ENCODE measurements at places on chromosomes 12 and 14.

DNA sequence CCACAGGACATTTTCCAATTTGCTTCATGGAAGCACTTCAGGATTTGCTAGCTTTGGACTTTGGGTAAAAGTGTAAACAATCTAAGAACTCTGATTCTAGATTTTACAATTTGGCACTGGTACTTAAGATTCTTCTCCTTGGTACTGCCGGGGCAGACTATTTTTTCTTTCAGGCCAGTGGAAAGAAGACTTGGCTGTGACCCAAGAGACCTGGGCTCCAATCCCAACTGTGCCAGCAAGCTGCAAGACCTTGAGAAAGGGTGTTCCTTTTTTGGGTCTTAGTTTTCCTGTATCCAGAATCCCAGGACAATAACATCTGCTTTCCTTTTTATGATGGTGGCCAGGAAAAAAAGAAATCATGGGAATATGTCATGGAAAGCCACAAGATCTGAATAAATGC lies 148.1 kb upstream of the CRY1 start:
- DNase-seq = no peak

- DNase-seq = no peak
Measured at GRCh38 chr12:25730489-25731349, 177.6 kb upstream of the LMNTD1 start.

- DNase-seq = no peak
Measured at GRCh38 chr14:100825713-100826331, at the start of gene MEG3. TSS of gene MEG3 (plus strand) at chr14:100826118.

GRCh38 chr14:103194256-103195045 lies 71.2 kb downstream of the TNFAIP2 start:
- DNase-seq = no peak

DNA sequence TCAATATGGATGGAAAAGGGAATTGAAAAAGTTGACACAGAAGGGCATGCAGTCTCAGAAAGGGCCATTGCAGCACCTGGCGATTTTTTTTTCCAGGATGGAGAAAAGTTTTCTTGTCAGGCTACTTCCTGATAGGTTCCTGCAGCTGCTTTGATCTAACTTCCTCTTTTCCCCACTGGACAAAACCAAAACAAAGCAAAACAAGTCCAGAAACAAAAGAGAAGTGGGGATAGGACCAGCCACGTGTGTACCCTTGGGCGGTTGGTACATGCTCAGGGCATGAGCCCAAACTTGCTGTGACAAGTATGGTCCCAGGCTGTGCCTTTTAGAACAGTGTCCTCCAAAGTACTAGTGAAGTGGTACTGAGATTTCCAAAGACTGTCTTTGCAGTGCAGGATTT lies 89.8 kb downstream of the CHST11 start:
- DNase-seq = no peak

GRCh38 chr12:89340861-89341260 lies 11.4 kb downstream of the DUSP6 start:
- no peak for DNase-seq

DNA sequence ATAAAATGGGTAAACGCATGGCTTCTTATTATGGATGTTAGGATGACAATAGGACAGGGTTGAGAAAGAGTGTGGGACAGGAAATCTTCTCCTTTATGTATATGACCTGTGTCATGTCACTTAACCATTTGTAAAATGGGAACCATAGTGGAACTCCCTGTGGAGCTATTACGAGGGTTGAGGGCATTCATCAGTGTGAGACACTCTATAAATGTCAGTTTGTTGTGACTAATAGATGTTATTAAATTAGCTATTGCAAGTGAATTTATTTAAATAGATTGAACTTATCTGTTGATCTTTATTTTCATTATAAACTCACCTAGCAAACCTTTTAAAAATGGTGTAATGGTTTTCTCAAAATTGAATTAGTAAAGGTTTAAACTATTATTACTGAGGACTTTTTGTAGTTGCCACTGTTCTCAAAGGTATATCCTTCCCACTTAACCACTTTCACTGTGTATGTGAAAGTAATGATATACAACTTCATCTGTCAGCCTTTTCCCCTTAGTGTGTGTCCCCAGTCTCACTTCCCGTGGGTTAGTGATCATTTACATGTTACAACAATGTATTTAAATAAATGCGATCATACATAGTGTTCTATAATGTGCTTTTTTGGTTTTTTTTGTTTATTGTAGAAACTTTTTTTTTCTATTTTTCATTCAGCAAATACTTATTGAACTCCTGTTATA lies 17.1 kb downstream of the HELB start:
- no peak for DNase-seq

GRCh38 chr12:82765971-82766705 lies 79.4 kb downstream of the TMTC2 start:
- DNase-seq = no peak

DNA sequence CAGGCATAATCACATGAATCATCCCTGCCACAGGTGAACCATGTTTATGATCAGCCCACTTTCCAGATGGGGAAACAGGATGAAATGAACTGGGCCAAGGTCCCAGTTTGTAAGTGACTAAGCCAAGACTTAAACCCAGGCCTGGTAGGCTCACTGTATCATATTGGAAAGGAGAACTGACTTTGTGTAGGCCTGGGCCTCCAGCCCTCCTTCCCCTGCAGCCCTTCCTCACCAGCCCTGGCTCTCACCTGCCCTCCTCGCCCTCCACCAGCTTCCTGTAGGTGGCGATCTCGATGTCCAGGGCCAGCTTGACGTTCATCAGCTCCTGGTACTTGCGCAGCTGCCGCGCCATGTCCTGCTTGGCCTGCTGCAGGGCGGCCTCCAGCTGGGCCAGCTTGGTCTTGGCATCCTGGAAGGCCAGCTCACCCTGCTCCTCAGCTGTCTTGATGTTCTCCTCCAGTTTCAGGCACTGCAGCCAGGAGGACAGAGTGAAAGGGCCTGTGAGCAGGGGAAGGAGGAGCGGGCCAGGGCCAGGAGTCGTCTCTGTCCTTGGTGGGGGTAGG lies 19.8 kb downstream of the KRT80 start:
- no peak for DNase-seq

DNA sequence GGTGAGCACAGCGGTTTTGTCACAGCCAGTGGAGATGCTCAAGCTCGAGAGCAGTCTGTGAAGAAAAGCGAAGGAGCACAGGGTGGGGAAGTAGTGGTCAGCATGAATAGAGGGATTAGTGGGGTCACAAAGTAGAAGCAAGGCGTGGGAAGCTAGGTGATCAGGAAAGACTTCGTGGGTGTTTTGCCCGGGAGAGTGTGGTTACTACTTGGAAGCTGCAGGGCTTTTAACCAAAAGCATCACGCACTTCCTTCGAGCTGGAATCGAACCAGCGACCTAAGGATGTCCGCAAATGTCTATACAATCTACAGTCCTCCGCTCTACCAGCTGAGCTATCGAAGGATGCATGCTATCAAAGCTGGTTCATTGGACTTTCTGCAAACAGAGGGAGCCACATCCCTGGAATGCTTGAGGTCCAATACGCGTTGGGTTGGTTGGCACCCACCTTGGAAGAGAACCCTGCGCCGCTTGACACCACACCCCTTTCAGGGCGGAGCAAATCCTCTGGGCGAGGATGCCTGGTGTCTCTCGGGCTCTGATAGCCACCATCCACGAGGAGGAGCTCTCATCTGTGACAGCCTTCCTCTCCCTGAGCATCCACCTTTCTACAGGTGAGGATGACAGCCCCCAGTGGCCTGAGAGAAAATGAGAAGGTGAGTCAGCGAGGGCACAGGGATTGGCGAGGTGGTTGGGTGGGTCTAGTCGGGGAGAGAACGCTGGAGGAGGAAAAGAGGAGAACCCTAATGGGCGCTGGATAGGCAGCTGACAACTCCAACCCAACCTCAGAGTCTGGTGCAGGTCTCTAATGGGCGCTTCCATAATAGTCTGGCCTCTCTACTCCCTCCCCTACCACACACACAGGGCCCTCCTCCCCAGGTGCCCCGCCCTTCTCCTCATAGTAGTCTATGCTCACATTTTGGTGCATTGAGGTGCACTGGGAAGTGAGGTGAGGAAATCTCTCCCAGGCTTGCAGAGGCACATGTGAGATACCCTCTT lies 16.0 kb upstream of the OR6S1 start:
- DNase-seq = no peak

- no peak for DNase-seq
Measured at GRCh38 chr14:50926851-50927386, 17.4 kb downstream of the PYGL start.

DNA sequence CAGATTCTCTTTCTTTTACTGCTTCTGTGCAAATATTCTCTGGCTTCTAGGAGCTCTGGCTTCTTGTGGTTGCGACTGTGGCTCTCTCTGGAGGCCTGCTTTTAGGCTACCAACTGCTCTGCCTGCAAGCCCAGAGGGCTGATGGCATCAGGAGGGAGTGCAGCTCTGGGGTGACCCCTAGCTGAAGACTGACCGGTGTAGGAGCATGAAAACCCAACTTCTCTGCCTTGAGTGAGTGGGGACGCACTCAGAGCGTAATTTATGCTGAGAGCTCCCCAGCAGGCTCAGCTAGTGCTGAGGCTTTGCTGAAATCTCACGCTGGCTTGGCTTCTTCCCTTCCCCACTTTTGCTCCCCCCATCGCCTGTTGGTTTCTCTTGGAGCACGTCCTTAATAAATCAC lies 29.9 kb upstream of the RBM19 start:
- DNase-seq = no peak

GRCh38 chr12:69469854-69470188 lies 367 bp upstream of the FRS2 start:
- DNase-seq = no peak

DNA sequence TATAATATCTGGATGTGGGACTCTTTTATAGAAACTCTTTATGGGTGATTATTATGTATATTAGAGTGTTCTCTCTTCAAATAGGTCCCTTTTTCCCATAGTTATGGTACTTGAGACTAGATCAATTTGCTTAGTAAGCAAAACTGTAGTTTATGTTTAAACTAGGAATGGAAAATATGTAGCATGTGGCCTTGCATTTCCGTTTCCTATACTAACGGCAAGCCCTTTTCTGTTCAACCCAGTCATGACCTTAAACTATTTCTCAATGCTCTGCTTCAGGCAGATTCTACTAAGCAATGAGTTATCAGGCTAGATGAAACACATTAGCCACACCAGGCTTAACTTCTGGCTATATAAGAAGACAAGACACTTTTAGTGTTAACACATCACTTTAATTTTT lies 84.6 kb downstream of the OTOGL start:
- DNase-seq = no peak

GRCh38 chr14:38129705-38130104 lies 78.0 kb upstream of the SSTR1 start:
- DNase-seq = no peak

DNA sequence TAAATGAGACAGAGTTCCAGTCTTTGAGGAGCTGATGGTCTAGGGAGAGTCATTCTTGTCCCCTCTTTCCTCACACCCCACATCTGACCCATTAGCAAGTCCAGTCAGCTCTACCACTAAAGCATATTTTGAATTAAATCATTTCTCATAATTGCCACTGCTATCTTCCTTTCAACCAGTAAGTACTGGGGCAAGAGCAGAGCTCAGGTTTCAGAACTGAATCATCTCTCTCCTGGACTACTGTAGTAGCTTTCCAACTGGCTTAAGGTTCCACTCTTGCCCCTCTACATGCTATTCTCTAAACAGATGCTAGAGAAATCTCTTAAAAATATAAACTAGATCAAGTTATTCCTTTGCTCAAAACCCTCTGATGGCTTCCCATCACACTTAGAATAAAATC lies 218.3 kb downstream of the TTC6 start:
- no peak for DNase-seq

GRCh38 chr14:63902375-63902976 lies 49.7 kb downstream of the SYNE2 start:
- DNase-seq = no peak

DNA sequence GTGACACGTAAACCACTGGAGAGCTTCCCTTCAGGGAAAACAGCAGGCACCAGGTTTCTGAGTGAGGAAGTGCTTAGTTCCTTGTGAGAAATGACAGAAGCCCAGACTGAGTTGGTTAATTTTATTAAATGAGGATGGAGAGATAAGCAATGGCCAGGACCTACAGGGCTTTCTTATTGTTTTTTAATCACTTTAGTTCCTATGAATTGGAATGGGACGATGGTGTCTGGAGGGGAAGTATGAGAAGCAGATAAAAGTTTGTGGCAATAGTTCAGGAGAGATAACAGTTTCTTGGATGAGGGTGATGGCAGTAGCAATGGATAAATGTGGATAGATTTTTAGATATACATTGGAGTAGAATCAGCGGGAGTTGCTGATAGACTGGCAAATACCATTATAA lies 86.5 kb upstream of the PTPRR start:
- no peak for DNase-seq

- no peak for DNase-seq
Measured at GRCh38 chr12:8639936-8640335, 22.7 kb downstream of the MFAP5 start.

- DNase-seq = no peak
Measured at GRCh38 chr14:33972583-33973081, 21.8 kb upstream of the EGLN3 start.

GRCh38 chr14:57057803-57058202 lies 210.9 kb downstream of the EXOC5 start:
- no peak for DNase-seq

DNA sequence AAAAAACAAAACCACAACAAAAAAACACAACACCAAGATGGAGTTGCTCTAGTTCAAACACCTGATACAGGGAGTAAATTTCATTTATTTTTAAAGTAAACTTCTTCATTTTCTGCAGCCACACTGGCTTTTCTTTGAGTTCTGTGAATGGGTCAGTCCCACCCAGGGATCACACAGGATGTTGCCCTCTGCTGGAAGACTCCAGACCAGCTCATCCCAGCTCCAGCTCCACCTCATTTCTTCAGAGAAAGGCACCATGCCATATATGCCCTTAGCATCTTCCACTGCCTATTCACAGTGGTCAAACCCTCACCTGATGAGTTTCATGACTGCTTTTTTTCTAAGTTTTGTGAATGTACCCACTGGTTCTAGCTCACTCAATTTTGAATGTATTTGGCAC lies 8.0 kb downstream of the GLIPR1 start:
- DNase-seq = no peak

DNA sequence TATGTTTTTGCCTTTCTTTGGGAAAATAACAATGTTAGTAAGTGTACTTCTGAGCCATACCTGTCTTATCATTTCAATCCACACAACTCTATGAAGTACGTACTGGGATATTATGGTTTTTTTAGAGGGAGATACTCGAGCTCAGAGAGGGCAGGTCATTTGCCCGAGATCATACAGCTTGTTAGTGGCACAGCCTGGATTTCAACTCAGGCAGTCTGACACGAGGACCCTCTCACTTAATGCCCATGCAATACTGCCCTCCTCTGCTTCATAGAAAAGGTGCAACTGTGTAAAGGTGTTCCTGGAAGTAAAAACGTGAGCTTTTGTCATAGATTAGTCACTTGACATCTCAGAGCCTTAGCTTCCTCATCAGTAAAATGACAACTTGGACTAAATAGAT lies 128.0 kb downstream of the NDUFA12 start:
- no peak for DNase-seq

All from activated CD8-positive, alpha-beta memory T cell treated with anti-CD3 and anti-CD28 coated beads for 1 hour (primary cell).